A172 (cell line): ENCODE measurements at places on chromosomes 13 and 19.

DNA sequence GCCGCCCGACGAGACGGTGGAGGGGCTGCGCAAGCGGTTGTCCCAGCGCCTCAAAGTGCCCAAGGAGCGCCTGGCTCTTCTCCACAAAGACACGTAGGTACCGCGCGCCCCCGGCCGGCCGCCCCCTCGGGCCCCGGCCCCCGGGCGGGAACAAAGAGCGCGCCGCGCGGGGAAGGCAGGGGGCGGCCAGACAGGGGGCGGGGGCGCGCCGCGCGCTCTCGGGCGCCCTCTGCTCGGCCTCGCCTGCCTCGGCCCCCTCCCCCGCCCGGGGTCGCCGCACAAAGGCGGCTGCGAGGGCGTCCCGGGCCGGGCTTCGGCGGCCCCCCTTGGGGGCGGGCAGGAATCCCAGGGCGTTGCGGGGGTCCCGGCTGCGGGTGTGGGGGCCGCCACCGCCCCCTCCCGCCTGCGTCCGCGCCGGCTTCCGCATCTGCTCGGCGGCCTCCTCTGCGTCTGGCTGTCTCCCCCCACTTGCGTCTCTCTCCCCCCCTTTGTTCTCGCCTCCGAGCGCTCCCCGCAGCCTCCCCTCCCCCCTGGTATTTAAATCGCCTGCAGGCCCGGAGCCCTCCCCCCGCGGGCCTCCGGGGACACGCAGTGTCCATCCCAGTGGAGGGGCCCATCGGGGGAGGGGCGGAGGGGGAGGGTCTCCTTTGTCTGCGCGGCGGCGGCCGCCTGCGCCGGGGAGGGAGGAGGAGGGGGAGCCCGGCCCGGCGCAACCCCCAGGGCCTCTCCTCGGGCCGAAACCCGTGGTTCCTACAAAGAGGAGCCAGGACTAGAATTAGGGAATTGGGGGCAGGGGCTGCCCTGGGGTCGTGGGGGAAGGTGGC, 2.3 kb downstream of the MIDN start:
- peak; percentile 54 for DNase-seq

DNA sequence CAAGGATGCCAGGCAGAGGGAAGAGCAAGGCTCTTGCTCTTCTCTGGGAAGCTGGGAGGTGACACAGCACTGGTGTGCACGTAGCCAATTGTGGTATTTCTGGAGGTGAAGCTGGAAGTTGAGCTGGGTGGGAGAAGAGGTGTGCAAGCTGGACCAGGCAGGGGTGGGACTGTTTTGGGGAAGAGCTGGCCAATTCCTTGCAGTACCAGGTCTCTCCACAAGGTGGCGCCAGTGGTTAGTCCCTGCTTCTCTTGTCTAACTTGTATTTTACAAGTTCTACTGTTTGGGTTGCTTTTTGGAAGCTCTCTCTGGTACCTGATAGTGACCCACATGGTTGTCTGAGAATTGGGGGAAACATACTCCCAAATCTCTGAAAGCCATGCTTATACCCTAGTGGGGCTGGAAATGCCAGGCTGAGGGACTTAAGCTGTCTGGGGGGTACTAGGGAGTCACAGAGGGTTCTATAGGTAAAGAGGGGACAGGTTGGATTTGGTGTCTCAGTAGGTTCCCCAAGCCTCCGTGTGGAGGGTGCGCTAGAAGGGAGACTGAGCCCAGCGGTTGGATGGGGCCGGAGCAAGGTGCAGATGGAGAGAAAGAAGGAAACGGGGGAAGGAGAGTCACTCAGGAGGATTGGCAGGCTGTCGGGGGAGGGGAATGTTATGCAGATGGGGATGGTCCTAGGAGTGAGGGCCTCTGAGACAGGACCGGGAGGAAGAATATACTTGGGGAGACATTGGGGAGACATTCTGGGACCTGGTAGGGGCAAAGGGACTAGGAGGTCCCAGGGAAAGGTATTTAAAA, 3.0 kb downstream of the HPN start:
- peak; percentile 71 for DNase-seq

DNA sequence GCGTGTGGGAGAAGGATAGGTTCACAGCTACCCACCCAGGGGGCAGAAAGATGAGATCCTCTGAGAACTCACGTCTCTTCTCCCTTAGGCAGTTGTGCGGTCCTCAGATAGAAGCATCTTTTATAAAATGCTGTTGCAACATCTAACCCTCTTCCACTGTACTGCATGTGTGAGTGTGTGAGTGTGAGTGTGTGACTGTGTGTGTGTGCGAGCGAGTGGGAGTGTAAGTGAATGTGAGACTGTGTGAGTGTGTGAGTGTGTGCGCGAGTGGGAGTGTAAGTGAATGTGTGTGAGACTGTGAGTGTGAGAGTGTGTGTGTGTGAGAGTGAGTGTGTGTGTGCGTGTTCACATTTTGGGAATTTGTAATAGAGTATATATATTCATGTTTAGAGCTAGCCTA, 55.6 kb upstream of the F7 start:
- DNase-seq: no peak

DNA sequence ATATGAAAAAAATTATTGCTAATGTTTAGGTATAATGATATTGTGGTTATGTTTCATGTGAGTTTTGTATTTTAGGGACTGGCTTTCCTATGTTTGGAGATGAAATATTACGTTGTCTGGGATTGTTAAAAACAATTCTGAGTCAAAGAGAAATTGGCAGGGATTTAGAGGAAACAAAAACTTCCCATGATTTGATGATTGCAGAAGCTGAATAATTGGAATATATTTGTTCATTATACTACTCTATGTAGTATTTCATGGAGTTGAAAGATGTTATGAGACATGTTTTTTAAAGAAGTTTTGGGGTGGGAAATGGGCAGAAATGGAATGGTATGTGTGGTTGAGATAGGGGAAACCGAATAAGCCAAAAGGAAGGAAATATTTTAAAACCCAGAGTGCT, 1392.9 kb downstream of the EFNB2 start:
- DNase-seq: no peak

- DNase-seq: peak; percentile 8
These were observed 76.8 kb downstream of the FREM2 start for GRCh38 chr13:38763446-38764381.

DNA sequence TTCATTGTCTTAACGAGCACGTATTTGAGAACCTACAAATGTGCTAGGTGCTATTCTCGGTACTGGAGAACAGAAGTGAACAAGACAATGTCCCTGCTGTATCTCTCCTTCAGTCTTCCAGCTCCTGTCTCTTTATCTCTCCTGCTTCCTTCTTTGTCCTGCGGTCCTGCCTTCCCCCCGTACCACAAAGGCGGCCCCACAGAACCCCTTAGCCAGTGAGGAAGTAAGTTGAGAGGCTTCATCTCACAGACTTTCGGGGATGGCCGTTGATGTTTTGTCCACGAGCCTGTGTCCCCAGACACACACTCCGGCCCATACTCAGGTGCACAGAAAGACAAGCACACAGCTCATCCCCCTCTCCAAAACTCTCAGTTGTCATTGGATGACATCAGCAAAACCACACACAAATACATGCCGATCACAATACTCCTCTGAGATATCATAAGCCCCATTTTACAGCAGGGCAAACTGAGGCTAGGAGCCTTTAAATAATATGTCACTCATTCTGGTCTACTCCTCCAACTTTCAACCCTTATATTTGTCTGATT, 507 bp upstream of the SWSAP1 start:
- DNase-seq: no peak
